ENCODE measurements at places on chromosomes 5 and 9.

DNA sequence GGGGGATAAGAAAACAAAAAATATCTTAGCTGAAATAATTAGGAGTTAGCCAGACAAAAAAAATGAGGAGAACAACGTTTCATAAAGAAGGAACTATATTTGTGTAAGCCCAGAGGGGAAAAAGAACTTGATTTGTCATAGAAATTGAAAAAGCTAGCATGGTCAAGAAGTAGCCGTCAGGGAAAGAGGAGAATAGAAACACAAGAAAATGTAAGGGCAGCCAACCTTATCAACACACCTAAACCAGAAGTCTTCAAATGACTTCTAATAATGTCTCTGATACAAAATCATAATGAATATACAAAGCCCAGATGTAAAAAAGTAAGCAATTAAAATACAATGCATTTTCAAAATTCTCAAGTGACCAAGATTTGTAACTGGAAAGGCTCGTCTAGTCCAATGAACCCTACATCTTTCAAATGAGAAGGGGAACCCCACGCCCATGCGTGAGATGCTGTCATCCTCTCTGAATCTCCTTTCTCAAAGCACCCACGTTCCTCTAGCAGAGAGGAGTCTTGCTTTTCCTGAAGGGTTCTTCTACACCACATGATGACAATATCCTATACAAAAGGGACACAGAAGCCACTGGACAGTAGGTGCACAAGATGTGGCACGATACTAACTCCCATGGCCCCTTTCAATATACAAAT is 103.7 kb downstream of the ARL15 start:
- DNase-seq = no peak

DNA sequence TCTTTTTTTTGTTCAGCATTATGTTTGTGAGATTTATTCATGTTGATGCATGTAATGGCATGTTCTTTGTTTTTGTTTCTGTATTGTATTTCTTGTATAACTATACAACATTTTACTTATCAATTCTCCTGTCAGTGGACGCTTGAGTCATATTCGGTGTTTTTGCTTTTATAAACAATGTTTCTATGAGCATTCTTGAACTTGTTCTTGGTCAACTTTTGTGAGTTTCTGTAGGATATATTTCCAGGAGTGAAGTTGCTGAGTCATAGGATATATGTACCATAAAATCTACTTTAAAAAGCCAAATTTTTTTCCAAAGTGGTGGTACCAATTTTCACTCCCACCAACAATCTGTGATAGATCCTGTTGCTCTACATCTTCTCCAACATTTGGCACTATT is 104.8 kb downstream of the VCAN start:
- no peak for DNase-seq

- no peak for DNase-seq
Measured at GRCh38 chr5:83817591-83817990, 96.9 kb upstream of the HAPLN1 start.

DNA sequence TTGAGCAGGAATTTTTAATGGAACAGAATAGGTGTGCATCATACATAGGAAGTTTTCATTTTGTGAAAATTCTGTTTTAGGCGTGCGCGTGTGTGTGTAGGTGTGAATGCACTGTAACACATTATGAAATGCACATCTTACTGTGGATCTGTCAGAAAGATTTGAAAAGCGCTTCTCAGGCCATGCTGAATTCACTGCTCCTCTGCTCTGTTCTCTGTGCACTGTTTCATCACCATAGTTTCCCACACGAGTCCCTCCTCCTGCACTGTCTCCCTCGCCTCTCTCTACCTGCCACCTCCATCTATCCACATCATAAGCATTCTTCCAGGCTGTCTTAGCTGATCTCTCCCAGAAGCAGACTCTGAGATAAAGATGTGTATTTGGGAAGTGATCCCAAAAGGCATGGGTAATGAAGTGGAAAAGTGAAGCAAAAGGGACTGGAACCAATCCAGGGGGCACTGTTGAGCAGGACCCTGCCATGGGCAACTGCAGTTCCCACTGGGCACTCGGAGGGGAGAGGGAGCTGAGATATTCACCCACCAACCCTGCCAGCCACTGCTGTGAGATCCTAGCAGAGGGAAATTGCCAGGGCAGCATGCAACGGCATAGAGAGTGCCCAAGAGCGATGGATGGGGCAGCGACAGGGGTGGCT is 65.9 kb downstream of the GABBR2 start:
- no peak for DNase-seq

DNA sequence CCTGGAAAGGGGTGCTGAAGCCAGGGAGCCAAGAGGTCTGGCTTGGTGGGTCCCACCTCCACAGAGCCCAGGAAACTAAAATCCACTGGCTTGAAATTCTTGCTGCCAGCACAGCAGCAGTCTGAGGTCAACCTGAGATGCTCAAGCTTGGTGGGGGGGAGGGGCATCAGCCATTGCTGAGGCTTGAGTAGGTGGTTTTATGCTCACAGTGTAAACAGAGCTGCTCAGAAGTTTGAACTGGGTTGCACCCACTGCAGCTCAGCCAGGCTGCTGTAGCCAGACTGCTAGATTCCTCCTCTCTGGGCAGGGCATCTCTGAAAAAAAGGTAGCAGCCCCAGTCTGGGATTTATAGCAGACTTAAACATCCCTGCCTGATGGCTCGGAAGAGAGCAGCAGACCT is 55.5 kb upstream of the FBXL17 start:
- no peak for DNase-seq

- DNase-seq = no peak
Measured at GRCh38 chr9:127525401-127526188, 74.3 kb downstream of the LRSAM1 start.

DNA sequence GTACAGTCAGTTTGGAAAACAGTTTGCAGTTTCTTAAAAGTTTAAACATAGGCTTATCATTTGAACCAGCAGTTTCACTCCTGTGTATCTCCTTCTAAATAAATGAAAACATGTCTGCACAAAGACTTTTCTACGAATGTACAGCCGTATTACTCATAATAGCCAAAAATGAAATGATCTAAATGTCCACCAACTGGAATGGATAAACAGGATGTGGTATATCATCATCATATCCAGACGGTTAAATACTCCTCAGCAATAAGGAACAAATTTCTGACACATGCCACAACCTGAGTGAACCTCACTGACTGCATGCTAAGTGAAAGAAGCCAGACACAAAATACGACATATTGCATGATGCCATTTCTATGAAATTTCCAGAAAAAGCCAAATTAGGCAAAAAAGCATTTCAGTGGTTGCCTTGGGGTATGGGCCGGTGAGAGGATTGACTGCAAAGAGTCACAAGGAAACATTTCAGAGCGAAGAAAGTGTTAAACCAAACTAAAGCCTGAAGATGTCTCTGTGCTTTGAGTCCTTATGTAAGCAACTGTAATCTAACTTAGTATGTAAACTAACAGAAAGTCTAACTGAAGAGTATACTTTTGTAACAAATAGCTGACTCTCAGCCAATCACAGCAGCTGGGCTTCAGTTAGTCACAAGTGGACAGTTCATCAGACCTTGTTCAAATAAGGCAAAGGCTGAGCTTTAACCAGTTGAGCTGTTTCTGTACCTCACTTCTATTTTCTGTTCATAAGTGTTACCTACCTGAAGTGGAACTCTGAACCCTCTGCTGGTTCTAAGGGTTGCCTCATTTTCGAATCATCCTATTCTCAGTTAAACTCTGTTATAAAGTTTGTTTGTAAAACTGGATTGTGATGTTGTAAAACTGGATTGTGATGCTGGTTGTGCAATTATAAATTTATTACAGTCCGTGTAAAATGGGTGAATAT is 65.2 kb downstream of the TRIO start:
- DNase-seq = no peak

DNA sequence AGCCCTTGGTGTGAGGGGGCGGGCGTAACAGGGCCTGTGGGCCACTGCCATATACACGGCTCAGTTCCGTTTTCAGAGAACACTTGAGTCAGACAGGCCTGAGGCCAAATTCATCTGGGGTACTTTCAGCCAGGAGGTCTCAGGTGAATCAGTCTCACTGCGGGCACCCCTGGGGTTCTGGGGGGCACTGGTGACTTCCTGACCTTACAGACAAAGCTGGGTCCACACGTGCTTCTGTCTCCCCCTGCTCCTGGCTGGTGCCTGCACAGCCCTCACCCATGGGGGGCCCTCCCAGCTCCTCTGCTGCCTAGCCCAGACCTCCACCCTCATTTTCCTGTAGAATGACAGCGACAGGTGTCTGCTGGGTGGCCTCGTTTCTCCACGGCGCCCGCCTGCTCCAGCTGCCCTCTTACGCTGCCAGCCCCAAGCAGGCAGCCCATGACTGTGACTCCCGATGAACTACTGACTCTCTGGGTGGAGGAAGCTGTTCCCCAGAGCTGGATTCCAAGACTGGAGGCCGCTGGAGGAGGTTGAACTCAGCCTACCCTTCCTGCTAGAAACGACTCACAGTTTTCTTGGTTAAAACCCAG is 374.1 kb upstream of the IRX4 start:
- no peak for DNase-seq

GRCh38 chr5:163916376-163916775 is 411.0 kb downstream of the MAT2B start:
- no peak for DNase-seq

- DNase-seq = no peak
Measured at GRCh38 chr5:33576726-33577590, 136.2 kb downstream of the TARS1 start.

- DNase-seq = no peak
Measured at GRCh38 chr5:178377583-178378270, 145.1 kb upstream of the PHYKPL start.

DNA sequence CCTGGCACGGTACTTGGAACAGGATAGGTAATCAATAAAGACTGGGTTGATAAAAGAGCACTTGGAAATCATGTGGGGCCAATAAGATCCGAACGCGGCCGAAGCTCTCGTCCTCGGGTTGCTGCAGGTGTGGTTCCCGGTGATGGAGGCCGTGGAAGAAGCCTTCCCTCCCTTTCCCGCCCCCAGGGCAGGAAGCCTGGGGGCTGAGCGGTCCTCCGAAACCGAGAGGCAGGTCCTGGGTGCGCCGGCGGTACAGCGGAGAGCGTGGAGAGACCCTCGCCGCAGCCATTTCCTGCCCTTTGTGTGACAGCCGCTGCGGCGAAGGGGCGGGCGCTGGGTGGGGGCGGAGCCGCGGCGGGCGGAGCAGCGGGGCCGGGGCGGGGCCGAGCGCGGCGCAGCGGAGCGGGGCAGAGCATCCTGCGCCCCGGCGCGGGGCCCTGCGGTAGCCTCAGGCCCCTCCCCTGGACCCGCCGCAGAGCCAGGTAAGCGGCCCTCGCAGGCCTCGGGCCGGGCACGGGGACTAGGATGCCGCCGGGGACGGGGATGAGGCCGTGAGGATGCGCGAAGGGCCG is at the start of gene CYFIP2:
Gene CYFIP2, plus strand, starts transcription at position 410 of the 572 bp plus-strand sequence. CDS start 19,239 bp downstream, outside the sequence.
- peak; percentile 72 for DNase-seq

GRCh38 chr9:88025411-88026117 is 51.2 kb upstream of the CDK20 start:
- no peak for DNase-seq

DNA sequence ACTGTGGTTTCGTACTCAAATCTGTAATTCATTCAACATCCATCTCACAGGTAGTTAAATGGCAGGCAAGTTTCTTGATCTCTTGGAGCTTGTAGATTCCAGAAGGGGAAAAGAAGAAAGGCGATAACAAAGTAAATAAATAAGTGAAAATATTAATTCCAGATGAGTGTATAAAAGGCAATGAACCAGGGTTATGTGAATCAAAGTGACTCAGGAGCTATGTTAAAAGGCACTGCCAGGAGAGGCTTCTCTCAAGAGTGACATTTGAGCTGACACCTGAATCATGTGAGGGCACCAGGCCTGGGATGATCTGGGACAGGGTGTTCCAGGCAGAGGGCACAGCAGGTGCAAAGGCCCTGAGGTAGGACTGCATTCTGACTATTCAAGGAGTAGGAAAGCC is 45.0 kb downstream of the DOCK2 start:
- no peak for DNase-seq

DNA sequence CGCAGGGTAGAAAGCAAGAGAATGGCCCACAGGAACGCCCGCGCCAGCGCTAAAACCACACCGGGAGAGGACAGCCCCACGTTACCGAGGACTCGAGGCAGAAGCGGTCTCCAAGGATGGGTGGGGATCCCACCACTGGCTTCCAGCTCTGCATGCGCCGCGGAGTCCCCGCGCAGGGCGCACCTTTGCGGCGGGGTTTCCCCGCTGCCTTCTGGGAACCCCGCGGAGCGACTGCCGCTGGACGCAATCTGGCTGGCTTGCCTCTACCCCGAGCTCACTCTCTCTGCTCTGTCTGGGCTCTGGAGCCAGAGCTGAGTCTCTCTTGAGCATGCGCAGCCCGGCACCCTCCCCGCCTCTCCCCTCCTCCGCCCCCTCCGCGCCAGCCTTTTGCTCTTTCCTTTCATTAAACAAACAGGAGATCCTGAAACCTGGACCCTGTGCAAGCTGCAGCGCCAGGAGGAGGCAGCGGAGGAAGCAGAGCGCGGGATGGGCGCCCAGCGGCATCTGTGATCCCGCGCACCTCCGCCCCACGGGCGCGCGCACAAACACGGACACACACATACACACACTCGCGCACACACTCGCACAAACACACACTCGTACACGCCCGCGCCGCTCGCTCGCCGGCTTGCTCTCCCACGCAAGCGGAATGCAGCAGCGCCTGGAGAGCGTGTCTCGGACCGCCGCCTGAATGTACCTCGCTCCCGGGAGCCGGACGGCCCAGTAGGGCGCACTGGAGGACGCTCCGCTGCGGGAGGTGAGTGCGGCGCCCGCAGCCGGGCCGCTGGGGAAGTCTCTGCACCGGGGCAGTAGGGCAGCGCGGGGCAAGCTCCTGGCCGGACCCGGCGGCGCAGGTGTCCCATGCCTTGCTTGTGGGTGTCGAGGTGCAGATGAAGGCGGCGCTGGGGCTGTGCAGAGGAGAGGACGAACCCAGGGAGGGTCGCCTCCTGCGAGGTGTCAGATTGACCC is at the start of gene PLPPR1:
Gene PLPPR1, plus strand, starts transcription at position 382 of the 969 bp plus-strand sequence.
- no peak for DNase-seq

GRCh38 chr5:65255294-65255693 is 226.4 kb downstream of the ADAMTS6 start:
- no peak for DNase-seq

DNA sequence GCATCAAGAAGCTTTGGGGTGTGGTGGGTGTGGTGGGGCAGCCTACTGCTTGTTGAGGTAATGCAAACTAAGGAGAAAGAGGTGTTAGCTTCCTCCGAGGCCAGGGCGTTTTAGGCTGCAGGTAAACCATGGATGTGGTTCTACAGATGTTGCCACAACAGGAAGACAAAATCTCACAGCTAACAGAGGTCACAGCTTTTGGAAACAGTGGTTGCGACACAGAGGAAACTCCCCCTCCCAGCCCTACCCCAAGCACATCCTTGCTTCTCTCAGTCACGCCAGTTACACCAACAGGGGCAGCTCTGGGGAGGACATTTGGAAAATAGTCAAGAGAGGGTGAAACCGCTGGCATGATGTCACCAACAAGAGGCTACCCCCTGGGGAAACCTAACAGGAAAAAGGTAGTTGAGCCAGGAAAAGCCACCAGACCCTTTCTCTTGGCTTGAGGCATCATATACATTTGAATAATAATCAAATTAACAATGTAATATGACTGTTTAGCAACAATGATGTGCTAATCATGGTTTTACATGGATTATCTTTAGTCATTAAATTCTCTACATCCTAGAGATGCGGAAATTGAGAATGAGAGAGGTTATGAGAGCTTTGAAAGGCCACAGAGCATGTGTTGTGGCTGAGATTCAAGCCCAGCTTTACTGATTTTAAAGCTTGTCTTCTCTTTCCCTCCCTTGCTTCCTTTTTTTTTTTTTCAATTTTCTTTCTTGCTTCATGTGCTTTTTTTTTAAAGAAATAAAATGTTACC is 82.2 kb upstream of the IL12B start:
- DNase-seq = peak; percentile 35
